ENCODE measurements at places on chromosomes 2 and 18. TPM values are rescaled to one million over a fixed set of nuclear protein-coding genes. Genes with fewer than 3 reads are reported as not detected.

Gene ZFP36L2
- total RNA-seq, result 50.4 TPM

Gene EGR4
- total RNA-seq, result not detected

Gene SP9
- not detected for total RNA-seq

Gene CHRNG
- not detected for total RNA-seq

Gene CFC1
- total RNA-seq, result not detected

Gene REG3G
- not detected for total RNA-seq

Gene STPG4
- total RNA-seq, result not detected

Gene GCG
- total RNA-seq, result not detected

Gene UGT1A6
- total RNA-seq, result 0.09 TPM

Gene COL3A1
- 14,045 TPM for total RNA-seq

Gene HRH4
- total RNA-seq, result under 0.01 TPM

Gene MTCL1
- total RNA-seq, result 60.6 TPM

Gene FAM110C
- total RNA-seq, result not detected

Gene ZNF396
- 2.0 TPM for total RNA-seq

Gene MOGAT1
- total RNA-seq, result not detected

Gene ZNF804A
- 12.9 TPM for total RNA-seq

Gene IFT172
- 25.7 TPM for total RNA-seq

Gene GPR55
- under 0.01 TPM for total RNA-seq

Gene DPP10
- total RNA-seq, result not detected

Gene SERPINB8
- 18.9 TPM for total RNA-seq

Gene ARHGEF4
- total RNA-seq, result 5.2 TPM

Gene GRB14
- 6.9 TPM for total RNA-seq

Gene CFAP65
- not detected for total RNA-seq

Gene DLGAP1
- 1.4 TPM for total RNA-seq

Gene MOB1A
- 159 TPM for total RNA-seq

Gene DCTN1
- total RNA-seq, result 293 TPM

Gene NT5DC4
- not detected for total RNA-seq

Gene LOXHD1
- total RNA-seq, result not detected

Gene UCN
- total RNA-seq, result 1.1 TPM

Gene DPYSL5
- not detected for total RNA-seq

Gene SLC16A14
- 0.49 TPM for total RNA-seq

Gene IL1RL1
- total RNA-seq, result 4.9 TPM

All from fibroblast of the aortic adventitia (primary cell).